Astrocyte of the spinal cord (primary cell): ENCODE measurements at places on chromosomes 4 and X.

DNA sequence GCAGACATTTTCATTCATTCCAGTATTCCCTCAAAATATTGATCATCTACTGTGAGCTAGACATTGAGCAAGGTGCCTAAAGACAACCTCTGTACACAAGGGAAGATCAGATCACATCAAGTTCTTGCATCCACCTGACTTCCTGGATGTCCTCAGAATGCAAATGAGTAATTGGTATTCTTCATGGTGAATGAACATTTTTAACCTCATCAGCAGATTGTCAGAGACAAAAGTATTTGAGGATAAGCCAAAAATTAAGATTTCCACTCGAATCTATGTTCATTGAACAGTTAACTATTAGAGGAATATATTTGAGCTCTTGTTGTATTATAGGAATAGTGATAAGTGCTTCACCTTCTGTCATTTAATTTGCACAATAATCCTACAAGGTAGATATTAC is 1.3 kb downstream of the SMARCAD1 start:
- no peak for DNase-seq

DNA sequence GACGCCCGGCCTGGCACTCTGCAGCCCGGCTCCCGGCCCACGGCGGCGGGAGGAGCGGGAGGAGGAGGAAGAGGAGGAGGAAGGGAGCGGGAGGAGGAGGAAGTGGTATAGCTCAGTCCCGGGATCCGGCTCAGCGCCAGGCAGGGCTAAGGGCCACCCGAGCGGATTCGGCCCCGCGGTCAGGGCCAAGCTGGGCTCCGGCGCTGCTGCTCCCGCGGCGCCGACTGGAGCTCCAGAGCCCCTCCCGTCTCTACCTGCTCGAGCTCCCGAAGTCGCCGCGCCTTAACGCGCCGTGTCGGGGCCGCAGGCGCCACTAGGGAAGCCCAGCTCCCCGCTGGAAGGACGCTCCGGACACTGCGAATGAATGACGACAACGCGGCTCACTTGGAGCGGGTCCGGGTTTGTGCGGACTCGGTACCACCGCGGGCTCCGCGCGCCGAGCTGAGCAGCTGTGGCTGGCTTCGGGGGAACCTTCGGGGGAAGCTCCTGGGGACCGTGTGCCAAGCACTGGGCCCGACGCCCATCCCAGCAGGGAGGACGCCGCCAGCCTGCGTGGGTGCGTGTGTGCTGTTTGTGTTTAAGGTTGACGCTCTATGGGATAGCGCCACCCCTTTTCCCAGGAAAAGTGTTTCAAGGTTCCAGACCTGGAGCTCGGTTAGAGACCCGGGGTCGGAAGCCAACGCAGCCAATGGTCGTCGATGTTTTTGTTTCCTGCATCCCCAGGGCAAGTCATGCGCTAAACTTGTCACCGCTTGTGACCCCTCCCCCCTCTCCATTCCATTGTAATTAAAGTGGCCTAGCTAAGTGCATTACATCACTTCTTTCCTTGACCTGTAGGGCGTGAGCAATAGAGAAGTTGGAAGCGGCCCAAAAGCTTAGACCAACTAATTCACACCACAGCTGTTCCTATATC is at the start of gene TBC1D9:
Gene TBC1D9 (minus strand): TSS at position 67 of the 913 bp plus-strand sequence. CDS start 340 bp downstream, outside the sequence.
- peak; percentile 68 for DNase-seq

GRCh38 chr4:122633211-122633610 is 12.3 kb upstream of the IL21 start:
- DNase-seq: no peak

- DNase-seq: no peak
These were observed 13.4 kb upstream of the IBSP start for GRCh38 chr4:87785731-87786509.

DNA sequence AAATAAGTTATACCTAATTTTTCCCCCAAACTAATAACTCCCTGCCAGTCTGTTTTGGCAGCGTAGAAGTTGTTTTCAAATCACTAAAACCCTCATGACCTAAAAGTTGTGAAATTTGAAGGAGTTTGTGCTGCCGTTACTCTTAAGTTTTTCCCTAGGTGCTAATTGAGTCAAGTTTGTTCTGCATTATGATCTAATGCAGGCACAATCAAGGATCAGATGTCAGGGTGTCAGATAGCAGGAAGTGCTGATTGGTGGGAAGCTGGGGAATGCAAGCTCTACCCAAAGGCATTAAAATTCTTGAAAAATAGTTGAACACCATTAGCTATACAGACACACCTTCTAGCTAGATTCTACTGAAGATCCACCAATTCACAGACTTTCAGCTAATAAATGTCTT is 51.9 kb downstream of the ARX start:
- DNase-seq: no peak

- DNase-seq: peak; percentile 54
These were observed 859 bp downstream of the SMARCA1 start for GRCh38 chrX:129522184-129523078.

GRCh38 chrX:131136776-131137175 is 78.6 kb downstream of the ARHGAP36 start:
- DNase-seq: no peak

- peak; percentile 47 for DNase-seq
These were observed 47.8 kb downstream of the APLN start for GRCh38 chrX:129606918-129607317.
